ENCODE measurements at places on chromosomes 4 and X.

- no peak for DNase-seq
Observed at GRCh38 chr4:8099981-8100464, 58.6 kb downstream of the ABLIM2 start.

GRCh38 chr4:83146841-83147240 lies 32.3 kb upstream of the PLAC8 start:
- DNase-seq = no peak

DNA sequence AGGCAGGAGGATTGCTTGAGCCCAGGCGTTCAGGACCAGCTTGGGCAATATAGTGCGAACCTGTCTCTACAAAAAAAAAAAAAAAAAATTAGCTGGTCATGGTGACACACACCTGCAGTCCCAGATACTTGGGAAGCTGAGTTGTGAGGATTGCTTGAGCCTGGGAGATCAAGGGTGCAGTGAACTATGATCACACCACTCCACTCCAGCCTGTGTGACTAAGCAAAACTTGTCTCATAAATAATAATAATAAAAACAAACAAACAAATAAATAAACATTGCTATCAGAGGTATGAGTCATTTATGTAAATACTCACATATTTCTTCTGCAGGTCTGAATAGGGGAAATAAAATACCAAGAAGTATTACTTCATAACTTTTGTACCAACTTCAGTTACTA lies 1372.7 kb upstream of the AGA start:
- DNase-seq = no peak

- no peak for DNase-seq
Observed at GRCh38 chr4:42306221-42307109, 90.8 kb upstream of the SHISA3 start.

DNA sequence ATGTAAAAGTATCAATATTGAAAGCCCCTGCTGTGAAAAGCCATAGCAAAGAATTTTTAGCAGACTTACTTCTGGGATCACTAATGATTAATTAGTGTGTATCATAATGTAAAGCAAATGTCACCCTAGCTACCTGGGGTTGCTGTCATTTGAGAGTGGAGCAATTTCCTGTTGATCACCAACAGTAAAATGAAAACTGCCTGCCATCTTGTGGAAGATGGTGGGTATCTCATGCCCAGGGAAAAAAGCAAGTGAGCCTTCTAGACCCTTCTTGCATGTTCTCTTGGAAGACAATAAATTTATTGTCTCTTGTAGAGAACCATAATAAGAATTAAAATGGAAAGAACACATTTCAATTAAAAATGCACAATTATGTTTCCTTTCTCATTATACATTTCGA lies 360.2 kb downstream of the ZIC3 start:
- DNase-seq = no peak

- DNase-seq = no peak
Observed at GRCh38 chr4:112156112-112156511, 10.9 kb downstream of the FAM241A start.

- no peak for DNase-seq
Observed at GRCh38 chrX:153948847-153949805, 4.7 kb upstream of the RENBP start.

DNA sequence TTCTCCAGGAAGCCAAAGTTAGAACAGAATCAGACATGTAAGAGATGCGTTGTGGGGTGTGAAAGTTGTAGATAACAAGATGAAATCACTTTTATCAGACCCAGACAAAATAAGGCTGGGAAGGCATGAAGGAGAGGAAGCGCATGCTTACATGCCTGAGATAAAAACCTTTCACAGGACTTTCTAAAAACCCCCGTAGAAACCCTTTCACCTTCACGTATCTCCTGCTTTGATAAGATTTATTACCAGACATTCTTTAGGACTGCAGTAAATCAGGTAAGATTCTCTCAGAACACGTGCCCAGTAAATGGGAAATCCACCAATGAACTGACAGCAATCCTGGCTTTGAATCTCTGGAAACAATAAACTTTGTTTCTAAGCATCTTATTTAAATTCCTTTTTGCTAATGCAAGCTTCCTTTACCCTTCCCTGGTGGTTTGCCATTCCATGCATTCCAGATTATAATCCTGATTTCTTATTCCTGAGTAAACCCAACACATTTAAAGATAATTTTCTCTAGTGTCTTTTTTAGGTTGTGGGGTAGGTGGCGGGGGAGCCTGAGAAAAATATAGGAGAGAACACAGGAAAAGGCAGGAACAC lies 254.6 kb upstream of the LDB2 start:
- DNase-seq = no peak

- DNase-seq = no peak
Observed at GRCh38 chr4:74990276-74990875, 57.5 kb downstream of the PARM1 start.

GRCh38 chrX:69813677-69814076 lies 197.8 kb downstream of the EDA start:
- DNase-seq = no peak

- no peak for DNase-seq
Observed at GRCh38 chr4:149120331-149121022, 678.3 kb upstream of the NR3C2 start.

DNA sequence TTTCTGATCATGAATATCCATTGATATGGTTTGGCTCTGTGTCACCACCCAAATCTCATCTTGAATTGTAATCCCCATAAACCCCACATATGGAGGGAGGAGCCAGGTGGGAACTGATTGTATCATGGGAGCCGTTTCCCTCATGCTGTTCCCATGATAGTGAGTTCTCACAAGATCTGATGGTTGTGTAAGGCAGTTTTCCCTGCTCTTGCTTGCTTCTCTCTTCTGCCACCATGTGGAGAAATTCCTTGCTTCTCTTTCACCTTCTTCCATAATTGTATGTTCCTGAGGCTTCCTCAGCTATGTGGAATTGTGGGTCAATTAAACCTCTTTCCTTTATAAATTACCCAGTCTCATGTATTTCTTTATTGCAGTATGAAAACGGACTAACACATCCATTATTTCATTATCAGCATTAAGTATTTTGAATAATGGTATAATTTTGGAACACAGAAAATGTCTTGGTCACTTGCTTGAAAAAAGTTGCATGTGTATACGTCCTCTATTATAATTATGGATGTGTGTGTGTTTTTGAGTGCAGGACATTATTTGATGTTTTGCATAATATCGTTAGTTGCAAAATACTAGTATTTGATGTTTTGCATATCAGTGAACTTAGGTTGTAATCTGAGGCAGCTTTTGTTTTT lies 334.6 kb downstream of the PCDH10 start:
- no peak for DNase-seq

GRCh38 chrX:15269618-15270521 lies at the start of gene ASB9:
ASB9 (minus strand) TSS chrX:15270083; CDS start chrX:15269874, 209 bp downstream.
- DNase-seq = peak; percentile 33

DNA sequence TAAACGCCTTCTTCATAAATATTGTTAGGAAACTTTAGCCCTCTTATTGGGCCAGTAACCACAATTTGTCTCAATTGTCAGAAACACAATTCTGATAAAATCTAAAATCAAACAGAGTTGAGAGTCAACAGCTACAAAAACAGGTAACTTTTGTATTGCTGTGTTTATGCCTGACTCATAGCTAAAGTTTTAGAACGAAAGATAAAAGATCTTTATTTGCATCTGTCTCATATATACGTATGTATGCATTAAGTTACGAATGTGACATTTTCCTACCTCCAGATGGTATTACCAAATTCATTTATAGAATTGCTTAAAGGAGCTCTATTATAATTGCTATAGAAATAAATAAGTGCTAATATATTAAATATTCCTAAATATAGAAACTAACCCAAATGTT lies 887.9 kb upstream of the NDST4 start:
- no peak for DNase-seq

GRCh38 chrX:109952985-109953905 lies 49.7 kb upstream of the TMEM164 start:
- peak; percentile 3 for DNase-seq

DNA sequence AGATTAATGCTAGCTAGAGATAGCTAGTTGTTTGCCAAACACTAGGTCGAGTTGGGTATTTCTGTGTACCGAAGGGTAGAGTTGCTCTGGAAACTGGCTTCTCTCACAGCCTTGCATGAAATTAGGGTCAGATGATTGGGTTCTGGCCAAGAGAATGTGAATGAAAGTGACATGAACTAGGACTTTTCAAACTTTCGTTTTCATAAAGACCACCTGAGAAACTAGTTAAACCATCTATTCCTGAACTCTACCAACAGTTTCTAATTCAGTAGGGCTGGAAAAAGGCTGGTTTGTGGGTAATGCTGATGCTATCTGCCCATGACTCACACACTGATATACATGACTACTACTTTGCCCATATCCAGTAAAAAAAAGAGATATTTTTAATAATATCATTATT lies 157.6 kb downstream of the GASK1B start:
- no peak for DNase-seq

DNA sequence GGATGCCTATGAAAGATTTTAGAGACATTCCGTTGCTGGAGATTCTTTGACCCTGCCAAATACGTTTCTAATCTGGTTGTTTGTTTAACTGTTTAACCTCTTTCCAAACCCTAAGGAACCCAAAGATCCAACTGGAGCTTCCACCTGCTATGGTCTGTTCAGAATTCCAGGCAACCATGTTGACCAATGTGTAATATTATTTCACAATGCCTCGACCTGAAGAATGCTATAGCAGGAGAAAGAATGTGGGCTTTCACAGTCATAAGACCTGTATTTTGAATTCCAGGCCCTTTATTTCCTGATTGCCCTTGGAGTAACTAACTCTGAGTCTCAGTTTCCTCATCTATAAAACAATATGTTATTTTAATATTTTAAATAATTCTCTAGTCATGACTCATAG lies 90.8 kb downstream of the COL25A1 start:
- DNase-seq = no peak

DNA sequence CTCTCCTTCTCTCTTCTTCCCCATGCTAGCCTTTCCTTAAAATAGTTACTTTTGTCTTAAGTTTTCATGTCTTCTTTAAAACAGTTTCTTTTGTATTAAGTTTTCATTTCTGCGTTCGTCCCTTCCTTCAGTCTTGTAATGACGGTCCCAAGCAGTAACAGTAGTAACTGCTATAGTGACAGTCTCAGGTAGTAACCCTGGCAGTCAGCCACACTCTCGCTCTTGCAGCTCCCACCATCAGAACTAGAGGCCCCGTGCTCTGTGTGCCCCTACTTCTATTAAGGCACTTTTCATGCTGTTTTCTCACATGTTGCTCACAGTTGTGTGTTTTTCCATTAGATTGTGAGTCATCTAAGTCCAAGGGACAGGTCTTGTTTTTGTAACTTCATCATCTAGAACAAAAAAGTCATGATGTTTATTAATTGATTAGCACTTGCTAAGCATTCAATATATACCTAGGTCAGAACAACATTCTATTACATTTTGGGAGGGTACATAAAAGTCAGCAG lies 49.3 kb downstream of the C4orf33 start:
- DNase-seq = no peak

DNA sequence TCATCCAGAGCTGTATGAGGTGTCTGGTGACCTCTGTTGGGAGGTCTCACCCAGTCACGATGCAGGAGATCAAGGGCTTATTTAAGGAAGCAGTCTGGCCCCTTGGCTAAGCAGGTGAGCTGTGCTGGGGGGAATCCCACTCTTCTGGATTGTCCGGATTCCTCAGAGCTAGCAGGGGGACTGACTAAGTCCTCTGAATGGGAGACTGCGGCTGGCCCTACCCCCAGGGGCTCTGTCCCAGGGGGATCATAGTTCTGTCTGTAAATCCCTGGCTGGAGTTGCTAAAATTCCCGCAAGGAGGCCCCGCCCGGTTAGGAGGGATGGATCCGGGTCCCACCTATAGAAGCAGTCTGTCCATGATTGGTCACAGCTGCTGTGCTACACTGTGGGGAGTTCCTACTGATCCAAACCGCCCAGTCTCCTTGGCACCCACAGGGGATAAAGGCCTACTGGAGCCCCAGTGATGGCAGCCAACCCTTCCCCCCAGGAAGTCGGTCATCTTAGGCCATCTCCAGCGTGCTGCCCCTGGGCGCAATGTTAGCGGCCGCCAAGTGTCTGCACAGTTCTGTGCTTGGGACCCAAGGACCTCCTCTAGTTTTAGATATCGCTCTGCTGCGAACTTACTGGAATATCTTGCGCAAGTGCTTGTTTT lies 118.2 kb upstream of the KLF8 start:
- DNase-seq = no peak

- no peak for DNase-seq
Observed at GRCh38 chr4:149161247-149161646, 654.4 kb downstream of the IQCM start.

DNA sequence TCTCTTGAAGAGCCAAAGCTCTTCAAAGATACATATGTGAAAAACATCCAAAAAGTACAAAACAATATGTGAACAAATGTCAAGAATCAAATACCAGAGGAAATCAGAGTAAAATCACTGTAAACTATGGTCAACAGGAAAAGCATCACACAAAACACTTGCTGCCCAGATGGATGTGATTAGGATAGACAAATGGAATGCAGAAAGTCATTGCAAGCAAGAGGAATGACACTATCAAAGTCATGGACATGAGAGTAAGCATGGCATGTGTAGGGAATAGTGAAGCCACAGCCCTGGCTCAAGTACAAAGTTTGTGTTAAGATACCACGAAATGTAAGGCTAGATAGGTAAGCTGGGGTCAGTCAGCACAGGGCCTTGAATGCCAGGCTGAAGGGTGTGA lies 37.7 kb downstream of the CLDN2 start:
- DNase-seq = no peak

DNA sequence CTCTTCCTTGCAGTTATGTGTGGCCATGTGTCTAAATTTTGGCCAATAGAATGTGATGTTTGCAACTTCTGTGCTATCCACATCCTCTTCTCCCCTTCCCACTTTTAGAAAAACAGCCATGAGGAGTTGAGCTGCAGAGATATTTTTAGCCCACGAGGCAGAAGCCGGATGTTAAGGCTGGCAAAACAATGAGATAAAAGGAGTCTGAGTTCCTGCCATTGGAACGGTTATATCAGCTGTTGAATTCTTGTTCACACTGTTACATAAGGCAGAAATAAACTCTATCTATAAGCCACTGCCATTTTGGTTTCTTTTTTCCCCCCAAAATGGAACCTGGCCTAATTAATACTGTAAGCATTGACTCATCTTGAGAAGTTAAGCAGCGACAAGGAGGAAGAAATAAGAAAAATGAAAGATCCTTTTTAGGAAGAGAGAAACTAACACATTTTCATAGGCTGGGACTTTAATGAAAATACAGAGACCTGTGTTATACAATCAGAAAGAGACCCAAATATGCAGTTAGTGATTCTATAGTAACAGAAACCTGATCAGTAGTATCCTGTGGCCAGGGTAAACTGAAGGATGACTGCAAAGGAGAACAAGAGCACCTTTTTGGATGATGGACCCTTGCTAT lies 200.5 kb downstream of the INPP4B start:
- DNase-seq = no peak

- DNase-seq = no peak
Observed at GRCh38 chrX:48165241-48165640, 31.4 kb downstream of the SSX5 start.

Data from GM13976 (cell line).